ENCODE measurements at places on chromosomes 4 and X.

- no peak for DNase-seq
These were observed 117.9 kb downstream of the COL4A5 start for GRCh38 chrX:108557580-108557979.

DNA sequence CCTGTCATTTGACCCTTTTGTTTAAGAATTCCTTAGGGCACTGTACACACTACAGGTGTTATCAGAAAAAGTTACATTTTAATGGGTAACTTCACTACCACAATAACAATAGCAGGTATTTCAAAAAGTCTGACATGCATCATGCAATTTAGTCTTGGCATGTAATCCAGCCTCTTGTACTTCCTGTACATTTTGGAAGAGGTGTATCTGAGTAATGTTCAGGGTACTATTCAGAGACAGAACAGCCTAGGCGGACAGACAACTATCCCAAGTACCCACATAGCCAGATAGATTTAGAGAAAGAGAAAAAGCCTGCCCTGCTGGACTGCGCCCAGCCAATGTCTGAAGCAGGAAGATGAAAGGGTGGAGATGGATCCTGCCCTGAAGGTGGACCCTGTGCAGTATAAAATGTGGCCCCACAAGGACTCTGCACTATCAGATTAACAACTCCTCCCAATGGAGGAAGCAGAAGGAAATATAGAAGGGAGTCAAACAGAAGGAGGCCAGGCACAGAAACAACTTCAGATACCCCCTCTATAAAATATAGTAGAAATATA lies 8.5 kb downstream of the UGT2B7 start:
- no peak for DNase-seq

- no peak for DNase-seq
These were observed 66.7 kb upstream of the VCX2 start for GRCh38 chrX:8237718-8238117.

GRCh38 chrX:153307276-153308178 lies 14.0 kb downstream of the PNMA6F start:
- no peak for DNase-seq

GRCh38 chrX:111507933-111508332 lies 3.5 kb upstream of the SERTM2 start:
- no peak for DNase-seq

DNA sequence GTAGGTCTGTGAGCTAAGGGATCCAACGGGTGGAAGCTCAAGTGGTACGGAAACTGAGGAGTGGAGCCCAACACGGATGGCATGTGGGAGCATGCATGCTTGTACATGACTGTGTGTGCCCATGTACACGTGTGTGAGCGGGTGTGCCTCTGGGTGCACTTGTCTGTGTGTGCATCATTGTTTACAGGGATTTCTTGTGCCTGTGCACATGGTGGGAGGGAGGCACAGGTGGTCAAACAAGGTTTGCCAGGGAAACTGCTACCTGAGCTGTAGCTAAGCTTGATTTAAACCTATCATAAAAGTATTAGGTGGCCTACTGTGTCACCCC lies 122.5 kb upstream of the MAMLD1 start:
- no peak for DNase-seq

GRCh38 chr4:167595898-167596297 lies 361.6 kb upstream of the SPOCK3 start:
- no peak for DNase-seq

- DNase-seq, result no peak
These were observed 822 bp downstream of the ZNF275 start for GRCh38 chrX:153334654-153335295.
